ENCODE measurements at places on chromosomes 6 and 20.

- no peaks in the 10 kb centered on the region for H3K36me3 ChIP-seq
- peaks cover 16% of the 10 kb centered on the region for H3K4me1 ChIP-seq
- no peak overlapping the region for H3K4me3 ChIP-seq
- DNase-seq, result no peak
- no peak overlapping the region for H3K27ac ChIP-seq
- H3K27me3 ChIP-seq, result peaks cover 15% of the 10 kb centered on the region
Measured at GRCh38 chr6:154991207-154991606, 3.9 kb upstream of the TIAM2 start.

- DNase-seq, result no peak
- no peak overlapping the region for H3K4me3 ChIP-seq
- H3K27ac ChIP-seq, result peak overlapping the region; percentile 15
- H3K27me3 ChIP-seq, result no peaks in the 10 kb centered on the region
Measured at GRCh38 chr6:41704028-41704427, 31.4 kb downstream of the TFEB start.

DNA sequence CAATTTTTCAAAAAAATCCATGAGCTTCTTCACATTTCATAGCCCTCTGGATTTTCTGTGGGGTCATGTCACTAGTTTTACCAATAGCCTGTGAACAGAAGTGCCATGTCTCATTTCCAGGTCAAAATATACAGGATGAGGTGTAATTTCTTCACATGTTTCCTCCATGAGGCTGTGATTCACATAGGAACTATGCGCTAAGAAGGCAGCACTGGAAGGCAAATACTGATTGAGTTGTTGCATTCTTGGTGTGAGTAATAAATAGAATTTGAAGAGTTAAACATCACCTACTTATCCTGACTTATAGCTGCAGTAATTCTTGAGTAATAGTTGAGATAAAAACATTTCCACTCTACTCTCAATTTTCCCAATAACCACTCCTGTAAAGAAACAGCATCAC is 442.3 kb downstream of the HAO1 start:
- DNase-seq, result no peak
- H3K4me3 ChIP-seq, result no peak overlapping the region
- H3K27ac ChIP-seq, result no peak overlapping the region
- no peaks in the 10 kb centered on the region for H3K4me1 ChIP-seq
- no peaks in the 10 kb centered on the region for H3K27me3 ChIP-seq
- no peaks in the 10 kb centered on the region for H3K36me3 ChIP-seq

DNA sequence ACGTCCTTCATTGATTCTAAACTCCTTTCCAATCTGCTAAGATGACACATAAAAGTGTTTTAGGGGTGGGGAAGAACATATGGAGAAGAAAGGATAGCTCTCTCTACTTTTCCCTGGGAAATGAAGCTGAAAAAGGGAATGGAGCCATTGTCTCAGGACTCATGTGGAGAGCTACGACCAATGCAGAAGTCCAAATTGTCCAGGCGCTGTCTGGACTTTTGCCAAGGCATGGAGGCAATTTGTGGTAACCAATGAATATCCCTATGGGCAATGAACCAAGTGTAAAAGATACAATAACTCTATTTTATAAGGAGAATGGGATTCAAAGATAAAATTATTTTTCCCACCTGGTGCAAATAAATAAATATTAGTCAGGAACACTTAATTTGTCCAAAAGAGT is 16.1 kb downstream of the FBXL4 start:
- no peak overlapping the region for H3K4me3 ChIP-seq
- H3K27me3 ChIP-seq, result no peaks in the 10 kb centered on the region
- H3K27ac ChIP-seq, result no peak overlapping the region
- DNase-seq, result peak; percentile 39
- H3K4me1 ChIP-seq, result no peaks in the 10 kb centered on the region

GRCh38 chr6:36533321-36533720 is 14.0 kb downstream of the STK38 start:
- no peaks in the 10 kb centered on the region for H3K27me3 ChIP-seq
- DNase-seq, result no peak
- H3K27ac ChIP-seq, result no peak overlapping the region
- H3K4me3 ChIP-seq, result no peak overlapping the region

GRCh38 chr6:145798530-145798929 is 16.1 kb downstream of the FBXO30 start:
- no peak overlapping the region for H3K4me3 ChIP-seq
- no peaks in the 10 kb centered on the region for H3K4me1 ChIP-seq
- H3K27ac ChIP-seq, result no peak overlapping the region
- no peak for DNase-seq

DNA sequence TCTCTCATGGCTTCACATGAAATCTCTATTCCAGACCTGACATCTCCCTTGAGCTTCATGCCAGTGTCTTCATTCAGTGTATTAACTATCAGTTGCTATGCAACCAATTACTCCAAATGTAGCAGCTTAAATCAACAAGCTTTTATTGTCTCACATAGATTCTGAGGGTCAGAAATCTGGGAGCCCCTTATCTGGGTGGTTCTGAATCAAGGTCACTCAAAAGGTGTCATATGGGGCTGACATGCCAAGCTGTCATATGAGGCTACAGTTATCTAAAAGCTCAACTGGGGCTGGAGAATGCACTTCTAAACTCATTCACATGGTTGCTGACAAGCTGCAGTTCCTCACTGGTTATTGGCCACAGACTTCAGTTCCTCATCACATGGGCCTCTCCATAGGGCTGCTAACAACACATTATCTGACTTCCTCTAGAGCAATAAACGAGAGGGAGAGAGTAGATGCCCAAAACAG is 7.3 kb upstream of the CGA start:
- no peak for DNase-seq
- H3K36me3 ChIP-seq, result no peaks in the 10 kb centered on the region
- no peaks in the 10 kb centered on the region for H3K27me3 ChIP-seq
- H3K27ac ChIP-seq, result no peak overlapping the region

DNA sequence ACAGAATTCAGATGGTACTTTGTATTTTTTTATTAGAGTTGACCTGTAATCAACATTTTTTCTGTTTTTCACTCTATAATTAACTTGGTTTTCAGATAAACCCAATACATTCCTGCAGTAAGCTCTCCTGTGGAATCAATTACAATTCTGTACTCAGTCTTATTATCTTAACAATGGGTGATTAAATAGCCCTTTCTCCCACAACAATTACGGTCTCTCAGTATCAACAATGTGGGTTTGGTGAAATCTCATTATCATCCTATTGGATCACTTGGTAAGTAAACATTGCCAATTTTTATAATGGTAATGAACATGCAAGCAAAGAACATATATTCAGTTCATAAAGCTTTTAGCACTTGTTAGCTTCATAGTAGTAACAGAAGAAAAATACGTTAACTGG is 438.9 kb upstream of the EPHA7 start:
- H3K4me1 ChIP-seq, result no peaks in the 10 kb centered on the region
- DNase-seq, result no peak
- no peaks in the 10 kb centered on the region for H3K27me3 ChIP-seq
- H3K27ac ChIP-seq, result no peak overlapping the region
- no peak overlapping the region for H3K4me3 ChIP-seq

- no peaks in the 10 kb centered on the region for H3K4me1 ChIP-seq
- peak; percentile 23 for DNase-seq
- no peak overlapping the region for H3K27ac ChIP-seq
- H3K36me3 ChIP-seq, result no peaks in the 10 kb centered on the region
Measured at GRCh38 chr6:84260196-84260595, 32.8 kb upstream of the CEP162 start.

GRCh38 chr6:132007474-132008190 is 56.5 kb upstream of the CCN2 start:
- H3K27me3 ChIP-seq, result no peaks in the 10 kb centered on the region
- H3K4me3 ChIP-seq, result no peak overlapping the region
- H3K4me1 ChIP-seq, result no peaks in the 10 kb centered on the region

- DNase-seq, result no peak
- no peak overlapping the region for H3K4me3 ChIP-seq
- H3K27me3 ChIP-seq, result peaks cover 2% of the 10 kb centered on the region
- H3K27ac ChIP-seq, result peak overlapping the region; percentile 84
- peaks cover 57% of the 10 kb centered on the region for H3K4me1 ChIP-seq
Measured at GRCh38 chr6:170152124-170152926, 138.6 kb downstream of the DLL1 start.

- no peaks in the 10 kb centered on the region for H3K27me3 ChIP-seq
- H3K36me3 ChIP-seq, result no peaks in the 10 kb centered on the region
- H3K4me3 ChIP-seq, result no peak overlapping the region
- DNase-seq, result peak; percentile 19
- no peaks in the 10 kb centered on the region for H3K4me1 ChIP-seq
Measured at GRCh38 chr6:108492131-108492766, 68.5 kb upstream of the FOXO3 start.

GRCh38 chr6:3499603-3500002 is 42.8 kb upstream of the SLC22A23 start:
- no peak overlapping the region for H3K4me3 ChIP-seq
- H3K27ac ChIP-seq, result no peak overlapping the region
- no peaks in the 10 kb centered on the region for H3K27me3 ChIP-seq
- no peak for DNase-seq
- H3K4me1 ChIP-seq, result no peaks in the 10 kb centered on the region
- no peaks in the 10 kb centered on the region for H3K36me3 ChIP-seq

GRCh38 chr6:138161338-138162110 is at the start of gene ARFGEF3:
Gene ARFGEF3, plus strand, starts transcription at chr6:138161939. Its CDS starts 148 bp downstream, at chr6:138162087.
- peak within 1 kb of the TSS; percentile 54 for H3K27ac ChIP-seq
- peaks cover 6% of the 10 kb centered on the region for H3K4me1 ChIP-seq
- H3K27me3 ChIP-seq, result peaks cover 13% of the 10 kb centered on the region
- peak within 1 kb of the TSS; percentile 67 for H3K4me3 ChIP-seq
- no peaks in the 10 kb centered on the region for H3K36me3 ChIP-seq

DNA sequence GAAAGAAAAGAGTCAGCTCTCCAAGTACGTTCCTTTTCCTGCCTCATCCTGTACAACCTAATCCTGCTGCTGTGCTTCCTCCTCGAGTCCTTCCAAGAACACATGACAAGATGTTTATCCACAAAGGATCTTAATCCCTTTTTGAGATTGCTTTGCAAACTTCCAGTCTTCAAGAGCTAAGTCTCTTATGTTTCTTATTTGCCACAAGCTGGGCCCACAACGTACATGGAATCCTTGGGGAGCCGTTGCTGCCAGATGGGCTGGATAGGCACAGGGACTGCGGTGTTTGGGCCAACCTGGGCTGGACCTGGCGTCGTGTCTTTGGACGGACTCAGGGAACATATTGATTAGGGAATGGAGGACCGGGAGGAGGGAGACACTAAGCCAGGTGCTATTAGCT is 79.7 kb upstream of the AFDN start:
- H3K4me1 ChIP-seq, result no peaks in the 10 kb centered on the region
- DNase-seq, result no peak
- no peaks in the 10 kb centered on the region for H3K27me3 ChIP-seq
- H3K4me3 ChIP-seq, result no peak overlapping the region
- no peak overlapping the region for H3K27ac ChIP-seq

- no peaks in the 10 kb centered on the region for H3K36me3 ChIP-seq
- no peak for DNase-seq
- no peaks in the 10 kb centered on the region for H3K4me1 ChIP-seq
Measured at GRCh38 chr6:126722411-126722810, 382.5 kb downstream of the CENPW start.

DNA sequence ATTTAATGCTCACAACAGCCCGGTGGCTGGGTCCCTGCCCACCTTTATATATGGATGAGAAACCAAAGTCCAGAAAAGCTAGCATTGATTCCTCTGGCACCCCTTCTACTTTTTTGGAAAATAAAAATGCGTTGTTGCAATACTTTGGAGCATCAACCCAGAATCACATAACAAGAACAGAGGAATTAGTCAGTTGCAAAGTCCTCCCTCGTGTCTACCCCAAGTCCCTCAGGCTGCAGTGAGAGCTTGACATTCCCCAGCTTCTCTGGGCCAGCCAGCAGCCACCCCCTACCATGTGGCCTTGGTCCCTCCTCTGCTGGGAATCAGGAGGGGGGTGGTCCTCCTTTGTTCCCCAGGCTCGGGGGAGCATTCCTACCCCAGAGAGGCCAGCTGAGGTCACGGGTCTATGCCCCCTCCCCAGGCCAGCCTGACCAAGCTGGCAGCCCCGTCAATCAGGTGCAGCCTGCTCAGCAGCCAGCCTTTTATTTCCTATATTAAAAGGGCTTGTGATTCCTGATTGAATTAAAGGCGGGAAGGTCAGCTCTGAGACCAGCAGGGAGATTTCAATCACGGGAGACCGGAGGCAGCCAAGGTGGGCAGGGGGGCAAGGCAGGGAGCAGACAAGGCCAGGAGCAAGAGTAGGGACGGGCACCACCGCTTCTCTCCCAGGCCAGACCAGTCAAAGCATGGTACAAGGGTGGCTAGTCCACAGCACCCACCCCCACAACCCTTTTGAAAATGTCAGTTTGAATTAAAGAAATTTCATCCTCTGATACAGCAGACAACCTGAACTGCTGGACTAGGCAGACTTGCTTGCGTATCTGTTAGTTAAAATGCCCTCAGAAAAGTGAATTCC is 158.9 kb downstream of the MRPL14 start:
- no peak overlapping the region for H3K27ac ChIP-seq
- no peaks in the 10 kb centered on the region for H3K36me3 ChIP-seq
- no peak overlapping the region for H3K4me3 ChIP-seq
- no peak for DNase-seq

GRCh38 chr6:166703149-166703710 is 76.2 kb upstream of the RPS6KA2 start:
- H3K4me3 ChIP-seq, result no peak overlapping the region
- DNase-seq, result no peak
- H3K27ac ChIP-seq, result no peak overlapping the region
- H3K27me3 ChIP-seq, result no peaks in the 10 kb centered on the region

- H3K36me3 ChIP-seq, result no peaks in the 10 kb centered on the region
- H3K27me3 ChIP-seq, result no peaks in the 10 kb centered on the region
- no peak overlapping the region for H3K4me3 ChIP-seq
- no peaks in the 10 kb centered on the region for H3K4me1 ChIP-seq
- DNase-seq, result no peak
Measured at GRCh38 chr6:147156218-147156617, 48.0 kb upstream of the STXBP5 start.

- peak within 1 kb of the TSS; percentile 78 for H3K27ac ChIP-seq
- peak within 1 kb of the TSS; percentile 51 for H3K4me3 ChIP-seq
- H3K4me1 ChIP-seq, result peaks cover 8% of the 10 kb centered on the region
- no peaks in the 10 kb centered on the region for H3K27me3 ChIP-seq
- H3K36me3 ChIP-seq, result no peaks in the 10 kb centered on the region
- DNase-seq, result peak; percentile 95
Measured at GRCh38 chr20:52972190-52972937, at the start of gene TSHZ2. Gene TSHZ2, plus strand, starts transcription at chr20:52972358. Its CDS starts 936 bp downstream, at chr20:52973294.

DNA sequence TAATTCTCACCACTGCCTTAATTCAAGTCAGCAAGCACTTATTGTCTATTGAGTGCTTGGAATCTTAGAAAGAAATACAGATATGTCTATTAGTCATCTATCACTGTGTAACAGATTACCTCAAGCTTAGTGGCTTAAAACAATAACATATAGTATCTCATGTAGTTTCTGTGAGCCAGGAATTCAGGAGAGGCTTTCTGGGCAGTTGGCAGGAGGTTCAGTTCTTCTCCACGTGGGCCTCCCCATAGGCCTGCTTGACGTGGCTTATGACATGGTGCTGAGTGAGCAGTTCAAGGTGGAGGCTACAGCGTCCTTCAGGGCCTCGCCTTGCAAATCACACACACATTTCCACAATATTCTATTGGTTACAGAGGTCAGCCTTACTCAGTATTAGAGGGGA is 69.7 kb downstream of the DTD1 start:
- H3K27me3 ChIP-seq, result no peaks in the 10 kb centered on the region
- no peak for DNase-seq
- no peak overlapping the region for H3K27ac ChIP-seq
- H3K36me3 ChIP-seq, result no peaks in the 10 kb centered on the region
- H3K4me1 ChIP-seq, result no peaks in the 10 kb centered on the region
- H3K4me3 ChIP-seq, result no peak overlapping the region

- no peak overlapping the region for H3K4me3 ChIP-seq
- H3K27me3 ChIP-seq, result no peaks in the 10 kb centered on the region
- H3K27ac ChIP-seq, result peak overlapping the region; percentile 13
- DNase-seq, result no peak
Measured at GRCh38 chr6:118223316-118223715, 316.3 kb downstream of the SLC35F1 start.

All from spinal cord (tissue), 10 donors.